ENCODE measurements at places on chromosomes 3 and 15.

DNA sequence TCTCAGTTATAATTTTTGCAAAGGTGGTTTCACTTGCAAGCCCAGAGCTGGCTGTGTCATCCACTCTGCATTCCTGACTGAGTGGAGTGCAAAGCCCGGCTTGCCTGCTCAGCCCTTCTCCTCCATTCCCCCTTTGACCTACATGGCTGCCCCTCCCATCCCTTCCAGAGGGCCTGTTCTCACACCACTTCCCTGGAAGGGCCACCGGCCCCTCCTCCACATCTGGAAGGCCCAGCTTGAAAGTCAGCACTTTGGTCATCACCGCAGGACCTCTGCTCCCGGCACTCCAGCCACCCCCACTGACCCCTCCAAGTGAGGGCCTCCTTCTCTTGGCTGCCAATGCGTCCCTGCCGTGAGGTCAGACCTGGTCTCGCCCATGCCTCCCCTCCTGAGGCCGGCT is 74.1 kb upstream of the RNF7 start:
- DNase-seq: no peak

GRCh38 chr3:99686955-99687612 is 48.7 kb downstream of the COL8A1 start:
- no peak for DNase-seq

DNA sequence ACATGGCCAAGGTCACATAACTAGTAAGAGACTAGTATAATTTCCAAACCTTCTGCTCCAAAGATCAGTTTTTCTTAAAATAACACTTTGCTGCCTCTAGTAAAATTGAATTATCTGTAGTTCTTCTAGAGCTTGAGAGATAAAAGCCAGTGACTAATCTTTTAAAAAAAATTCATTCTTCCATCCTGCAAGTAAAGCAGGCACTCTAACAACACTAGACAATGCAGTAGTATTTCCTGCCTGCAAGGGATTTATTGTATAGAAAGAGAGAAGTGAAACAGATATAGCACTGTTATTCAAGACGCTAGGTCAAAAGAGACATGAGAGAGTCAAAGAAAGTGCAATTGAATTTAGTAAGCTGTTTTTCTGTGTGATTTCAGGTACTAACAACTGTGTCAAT is 159.5 kb upstream of the TBC1D5 start:
- DNase-seq: no peak

DNA sequence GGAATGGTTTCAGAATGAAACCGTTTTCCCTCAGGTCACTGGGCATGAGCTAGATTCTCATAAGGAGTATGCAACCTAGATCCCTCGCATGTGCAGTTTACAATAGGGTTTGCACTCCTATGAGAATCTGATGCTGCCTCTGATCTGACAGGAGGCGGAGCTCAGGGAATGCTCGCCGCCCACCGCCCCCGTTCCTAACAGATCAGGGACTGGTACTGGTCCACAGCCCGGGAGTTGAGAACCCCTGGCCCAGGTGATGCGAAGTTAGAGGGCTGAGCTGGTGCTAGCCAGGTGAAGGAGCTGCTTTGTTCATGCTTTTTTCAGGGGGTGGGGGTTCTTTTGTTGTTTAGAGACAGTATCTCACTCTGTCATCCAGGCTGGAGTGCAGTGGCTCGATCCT is 15.5 kb upstream of the PLXNA1 start:
- no peak for DNase-seq

GRCh38 chr3:156816091-156816793 is 9.9 kb upstream of the LEKR1 start:
- no peak for DNase-seq

DNA sequence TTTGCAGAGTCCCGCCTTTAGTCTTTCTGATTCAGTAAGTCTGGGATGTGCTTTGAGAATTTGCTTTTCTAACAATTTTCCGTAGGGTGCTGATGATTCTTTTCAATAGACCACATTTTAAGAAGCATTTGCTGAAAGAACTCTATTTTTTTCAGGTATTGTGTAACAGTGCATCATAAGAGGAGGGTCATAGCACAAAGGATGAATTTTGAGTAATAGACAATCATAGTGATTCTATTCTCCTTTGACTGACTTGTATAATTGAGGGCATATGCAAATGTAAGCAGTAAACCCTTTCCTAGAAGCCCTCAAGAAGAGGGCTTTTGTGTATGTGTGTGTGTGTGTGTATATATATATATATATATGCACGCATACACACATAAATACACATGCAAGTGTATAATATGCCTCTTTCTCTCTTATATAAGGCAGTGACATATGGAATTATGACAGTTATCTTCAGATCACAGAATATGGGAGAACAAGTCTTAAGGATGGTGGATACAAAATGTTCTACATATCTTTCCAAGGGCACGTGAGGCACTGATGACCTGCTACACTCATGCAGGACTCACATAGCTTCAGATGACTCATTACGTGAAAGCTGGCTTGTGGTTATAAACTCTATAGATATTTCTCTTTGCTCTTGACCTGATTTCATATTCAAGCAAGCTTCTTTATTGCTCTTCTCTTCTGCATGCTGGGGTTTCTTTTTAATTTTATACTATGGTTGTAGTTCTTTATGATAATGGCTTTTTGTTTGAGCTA is 6.5 kb upstream of the PLSCR1 start:
- no peak for DNase-seq

DNA sequence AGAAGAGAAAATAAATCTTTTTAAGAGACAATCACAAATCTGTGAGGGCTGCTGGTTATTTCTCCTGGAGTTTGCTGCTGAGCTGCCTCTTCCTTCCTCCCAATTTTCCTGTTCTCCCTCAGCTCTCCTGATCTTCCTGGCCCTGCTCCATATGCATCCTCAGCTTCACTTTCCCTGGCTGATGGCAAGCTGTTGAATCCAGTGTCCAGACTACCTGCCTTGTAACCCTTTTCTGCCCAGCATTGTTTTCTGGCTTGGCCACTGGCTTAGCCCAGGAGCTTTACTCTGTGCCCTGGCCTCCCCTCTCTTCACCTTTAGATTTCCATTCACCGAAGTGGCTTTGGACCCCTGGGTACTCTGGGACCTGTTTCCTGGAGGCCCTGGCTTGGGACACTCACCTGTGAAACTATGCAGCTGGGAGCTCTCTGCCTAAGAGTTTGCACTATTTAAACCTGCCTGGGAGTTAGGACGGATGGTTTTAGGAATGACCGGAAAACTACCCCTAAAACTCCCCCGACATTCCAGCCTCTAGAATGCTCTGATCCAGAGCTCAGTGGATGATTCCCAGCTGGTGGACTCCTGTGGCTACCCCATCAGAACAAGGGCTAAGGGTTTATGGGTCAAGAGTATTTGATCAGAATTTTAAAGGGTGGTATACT is 90.0 kb downstream of the RBPMS2 start:
- DNase-seq: no peak

DNA sequence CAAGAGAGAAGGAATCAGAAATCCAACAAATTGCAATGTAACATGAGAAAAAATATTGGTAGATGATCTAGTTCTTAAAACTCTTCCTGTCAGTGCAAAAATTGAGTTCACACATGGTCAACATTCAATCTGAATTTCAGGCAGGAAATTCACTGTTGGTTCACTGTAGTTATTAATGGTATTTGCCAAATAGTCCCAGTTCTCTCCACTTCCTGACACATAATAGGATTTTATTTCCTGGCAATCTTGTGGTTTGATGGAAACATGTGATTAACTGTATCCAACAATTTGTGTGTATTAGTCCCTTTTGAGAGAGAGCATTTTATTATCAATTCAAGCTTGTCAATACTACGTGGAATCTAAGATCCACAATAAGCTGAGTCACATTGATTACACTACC is 1103.1 kb downstream of the ROBO2 start:
- no peak for DNase-seq
